ENCODE measurements at places on chromosomes 12 and 14.

- no peak for DNase-seq
Observed at GRCh38 chr12:109723311-109723881, 9.8 kb downstream of the FAM222A start.

- no peak for DNase-seq
Observed at GRCh38 chr12:47722941-47723631, 2.2 kb downstream of the ENDOU start.

DNA sequence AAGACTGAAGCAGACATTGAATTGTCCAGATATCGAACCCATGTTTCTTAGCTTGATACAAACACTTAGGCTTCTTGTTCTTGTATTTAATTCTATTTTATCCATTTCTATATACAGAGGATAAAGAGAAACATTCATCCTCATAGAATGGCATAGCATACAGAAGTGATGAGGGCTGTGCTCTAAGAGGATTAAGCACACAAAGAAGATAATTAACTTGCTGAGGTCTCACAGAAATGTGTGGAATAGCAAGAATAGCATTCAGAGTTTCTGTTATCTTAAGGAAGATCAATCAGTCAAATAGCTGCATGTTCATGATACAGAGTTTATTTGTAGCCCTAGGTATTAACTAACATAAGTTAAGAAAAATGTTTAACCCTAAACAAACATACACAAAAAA lies 27.3 kb upstream of the STRAP start:
- DNase-seq, result no peak

DNA sequence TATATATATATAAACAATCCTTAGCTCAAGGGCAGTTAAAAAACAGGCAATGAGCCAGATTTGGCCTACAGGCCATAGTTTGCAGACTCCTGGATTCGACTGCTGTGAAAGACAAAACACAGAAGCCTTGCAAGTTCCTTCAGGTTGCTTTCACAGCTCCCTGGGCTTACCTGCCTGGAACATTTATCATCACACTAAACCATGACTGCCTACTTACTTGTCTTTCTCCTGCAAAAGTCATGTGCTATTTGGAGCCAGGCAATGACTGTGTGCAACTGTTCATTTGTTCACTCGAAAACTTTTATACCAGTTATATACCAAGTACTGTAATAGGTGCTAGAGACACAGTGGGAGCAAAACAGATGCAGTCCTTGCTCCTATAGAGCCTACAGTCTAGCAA lies 2.2 kb upstream of the RPS6KA5 start:
- no peak for DNase-seq
